ENCODE measurements at places on chromosomes 4 and X.

DNA sequence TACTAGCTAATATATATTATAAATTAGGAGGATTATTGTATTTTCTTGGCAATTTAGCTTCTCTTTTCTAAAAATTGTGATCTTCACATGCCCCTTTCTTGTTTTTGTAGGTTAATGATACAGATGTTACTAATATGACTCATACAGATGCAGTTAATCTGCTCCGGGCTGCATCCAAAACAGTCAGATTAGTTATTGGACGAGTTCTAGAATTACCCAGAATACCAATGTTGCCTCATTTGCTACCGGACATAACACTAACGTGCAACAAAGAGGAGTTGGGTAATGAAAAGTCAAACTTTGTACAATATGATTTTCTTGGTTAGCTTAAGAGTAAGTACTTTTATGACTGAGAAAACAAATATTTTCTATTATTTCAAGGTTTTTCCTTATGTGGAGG is 74.1 kb downstream of the SLC10A6 start:
- H3K4me1 ChIP-seq = no peaks in the 10 kb centered on the region
- H3K4me3 ChIP-seq = no peak overlapping the region
- H3K36me3 ChIP-seq = no peaks in the 10 kb centered on the region
- H3K27me3 ChIP-seq = peaks cover 5% of the 10 kb centered on the region

- no peak for DNase-seq
- H3K36me3 ChIP-seq = no peaks in the 10 kb centered on the region
- peaks cover 12% of the 10 kb centered on the region for H3K4me1 ChIP-seq
- peaks cover 2% of the 10 kb centered on the region for H3K27me3 ChIP-seq
These were observed 51.7 kb upstream of the C1QTNF7 start for GRCh38 chr4:15376145-15376544.

DNA sequence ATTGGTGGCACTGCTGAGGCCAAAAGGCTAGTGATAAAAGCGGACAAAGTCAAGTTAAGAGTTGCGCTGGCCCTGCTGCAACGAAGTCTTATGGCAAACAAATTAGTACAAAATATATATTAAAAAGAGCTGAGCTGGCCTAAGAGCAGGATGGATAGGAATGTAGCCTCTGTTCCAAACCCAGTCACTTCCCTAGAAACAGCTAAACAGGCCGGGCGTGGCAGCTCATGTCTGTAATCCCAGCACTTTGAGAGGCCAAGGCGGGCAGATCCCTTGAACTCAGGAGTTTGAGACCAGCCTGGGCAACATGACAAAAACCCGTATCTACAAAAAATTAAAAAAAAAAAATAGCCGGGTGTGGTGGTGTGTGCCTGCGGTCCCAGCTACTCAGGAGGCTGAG is 32.4 kb upstream of the UGDH start:
- DNase-seq = no peak
- no peak overlapping the region for H3K27ac ChIP-seq
- H3K27me3 ChIP-seq = peaks cover 2% of the 10 kb centered on the region

- H3K36me3 ChIP-seq = no peaks in the 10 kb centered on the region
- no peak overlapping the region for H3K4me3 ChIP-seq
- H3K27ac ChIP-seq = no peak overlapping the region
- DNase-seq = no peak
- no peaks in the 10 kb centered on the region for H3K27me3 ChIP-seq
- no peaks in the 10 kb centered on the region for H3K4me1 ChIP-seq
These were observed 164.2 kb upstream of the ACTRT1 start for GRCh38 chrX:128216364-128216763.

GRCh38 chr4:75678473-75678872 is 5.3 kb upstream of the G3BP2 start:
- H3K4me1 ChIP-seq = peaks cover 24% of the 10 kb centered on the region
- H3K4me3 ChIP-seq = no peak overlapping the region
- H3K27me3 ChIP-seq = no peaks in the 10 kb centered on the region
- DNase-seq = no peak
- no peaks in the 10 kb centered on the region for H3K36me3 ChIP-seq
- H3K27ac ChIP-seq = no peak overlapping the region

GRCh38 chr4:146033149-146033548 is 94.5 kb upstream of the ZNF827 start:
- peaks cover 6% of the 10 kb centered on the region for H3K27me3 ChIP-seq
- H3K27ac ChIP-seq = no peak overlapping the region
- no peak for DNase-seq
- H3K4me3 ChIP-seq = no peak overlapping the region
- H3K36me3 ChIP-seq = no peaks in the 10 kb centered on the region

DNA sequence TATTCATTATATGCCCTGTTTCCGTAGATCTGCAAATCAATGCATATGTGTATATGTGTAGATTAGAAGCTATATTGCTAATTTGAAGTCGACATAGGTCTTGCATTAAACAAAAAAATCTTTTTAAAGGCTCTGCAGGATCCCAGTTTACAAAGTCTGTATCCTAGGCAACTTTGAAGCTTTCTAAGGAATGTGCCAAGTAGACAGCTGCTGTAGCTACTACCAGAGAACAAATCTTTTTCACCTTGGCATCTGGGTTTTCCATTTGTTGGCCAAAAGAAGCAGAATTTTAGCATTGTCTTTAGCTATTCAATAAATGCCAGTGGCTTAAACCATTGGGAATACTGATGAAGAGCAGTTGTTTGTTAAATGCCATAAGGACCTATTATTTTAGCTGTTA is 88.0 kb downstream of the NAA11 start:
- H3K4me1 ChIP-seq = no peaks in the 10 kb centered on the region
- DNase-seq = no peak
- H3K4me3 ChIP-seq = no peak overlapping the region
- no peaks in the 10 kb centered on the region for H3K36me3 ChIP-seq
- peaks cover 4% of the 10 kb centered on the region for H3K27me3 ChIP-seq

- no peak overlapping the region for H3K4me3 ChIP-seq
- no peak overlapping the region for H3K27ac ChIP-seq
- H3K4me1 ChIP-seq = peaks cover 26% of the 10 kb centered on the region
- DNase-seq = no peak
- H3K36me3 ChIP-seq = peaks cover 35% of the 10 kb centered on the region
- no peaks in the 10 kb centered on the region for H3K27me3 ChIP-seq
These were observed 160.3 kb downstream of the CFAP299 start for GRCh38 chr4:80495865-80496264.

GRCh38 chr4:79958466-79959264 is 114.4 kb downstream of the ANTXR2 start:
- DNase-seq = no peak
- H3K4me1 ChIP-seq = no peaks in the 10 kb centered on the region
- no peak overlapping the region for H3K4me3 ChIP-seq

DNA sequence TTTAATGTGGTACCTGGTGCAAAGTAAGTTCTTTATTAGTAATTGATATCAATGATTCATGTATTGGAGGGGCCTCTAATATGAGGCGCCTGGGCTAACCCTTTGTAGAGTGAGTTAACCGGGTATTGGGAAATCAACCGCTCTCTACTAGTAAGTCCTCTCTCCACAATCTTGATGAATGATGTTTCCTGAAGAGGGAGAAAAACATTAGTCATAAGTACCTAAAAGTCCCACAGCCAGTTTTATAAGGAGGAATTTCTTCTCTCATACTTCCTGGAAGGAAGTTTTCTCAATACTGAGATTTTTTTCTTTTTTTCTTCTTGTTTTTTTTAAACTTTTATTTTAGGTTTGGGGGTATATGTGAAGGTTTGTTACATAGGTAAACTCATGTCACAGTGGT is 62.3 kb downstream of the AGTR2 start:
- no peak overlapping the region for H3K4me3 ChIP-seq
- H3K4me1 ChIP-seq = no peaks in the 10 kb centered on the region
- no peaks in the 10 kb centered on the region for H3K27me3 ChIP-seq
- H3K27ac ChIP-seq = no peak overlapping the region
- DNase-seq = no peak

DNA sequence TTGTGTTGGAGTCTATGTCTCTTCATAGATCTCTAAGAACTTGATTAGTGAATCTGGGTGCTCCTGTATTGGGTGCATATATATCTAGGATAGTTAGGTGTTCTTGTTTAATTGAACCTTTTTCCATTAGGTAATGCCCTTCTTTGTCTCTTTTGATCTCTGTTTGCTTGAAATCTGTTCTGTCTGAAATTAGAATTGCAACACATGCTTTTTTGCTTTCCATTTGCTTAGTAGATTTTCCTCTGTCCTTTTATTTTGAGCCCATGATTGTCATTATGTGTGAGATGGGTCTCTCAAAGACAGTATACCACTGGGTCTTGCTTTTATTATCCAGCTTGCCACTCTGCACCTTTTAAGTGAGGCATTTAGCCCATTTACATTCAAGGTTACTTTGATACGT is 79.1 kb upstream of the APOOL start:
- no peaks in the 10 kb centered on the region for H3K36me3 ChIP-seq
- H3K4me1 ChIP-seq = no peaks in the 10 kb centered on the region
- no peak overlapping the region for H3K4me3 ChIP-seq

DNA sequence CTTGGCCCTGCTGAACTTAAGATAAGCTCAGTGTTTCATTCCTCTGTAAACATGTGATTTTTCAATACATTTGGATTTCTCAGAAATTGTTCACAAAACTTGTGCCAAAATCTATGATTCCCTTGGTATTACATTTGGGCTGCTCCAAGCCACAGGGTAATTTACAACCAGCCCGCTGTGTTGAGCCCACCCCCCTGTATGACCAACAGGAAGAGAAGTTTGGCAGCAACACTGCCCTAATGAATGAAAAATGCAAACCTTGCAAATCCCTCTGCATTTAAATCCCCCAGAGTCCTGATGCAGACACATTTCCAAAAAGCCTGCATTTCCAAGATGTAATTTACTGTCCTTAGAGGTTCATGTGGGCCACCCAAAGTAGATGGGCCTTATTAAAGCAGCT is 34.1 kb upstream of the GAB1 start:
- H3K27ac ChIP-seq = no peak overlapping the region
- H3K36me3 ChIP-seq = no peaks in the 10 kb centered on the region
- DNase-seq = no peak
- no peaks in the 10 kb centered on the region for H3K27me3 ChIP-seq
- H3K4me3 ChIP-seq = no peak overlapping the region

DNA sequence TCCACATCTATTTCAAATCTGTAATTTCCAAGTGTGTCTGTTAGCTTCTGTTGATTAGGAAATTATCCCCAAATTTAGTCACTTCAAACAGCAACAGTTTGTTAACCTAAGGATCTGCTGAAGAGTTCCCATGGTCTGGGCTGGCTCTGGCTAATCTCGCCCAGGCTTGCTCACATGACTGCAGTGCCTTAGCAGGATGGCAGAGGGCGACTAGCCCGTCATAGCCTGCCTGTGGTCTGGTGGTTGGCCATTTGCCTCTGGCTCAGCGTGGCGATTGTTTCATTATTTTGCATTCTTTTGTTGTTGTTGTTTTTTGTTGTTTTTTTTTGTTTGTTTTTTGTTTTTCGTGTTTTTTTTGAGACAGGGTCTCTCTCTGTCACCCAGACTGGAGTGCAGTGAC is 264.0 kb downstream of the TRIML1 start:
- H3K27ac ChIP-seq = no peak overlapping the region
- no peaks in the 10 kb centered on the region for H3K4me1 ChIP-seq
- H3K27me3 ChIP-seq = no peaks in the 10 kb centered on the region
- H3K4me3 ChIP-seq = no peak overlapping the region

DNA sequence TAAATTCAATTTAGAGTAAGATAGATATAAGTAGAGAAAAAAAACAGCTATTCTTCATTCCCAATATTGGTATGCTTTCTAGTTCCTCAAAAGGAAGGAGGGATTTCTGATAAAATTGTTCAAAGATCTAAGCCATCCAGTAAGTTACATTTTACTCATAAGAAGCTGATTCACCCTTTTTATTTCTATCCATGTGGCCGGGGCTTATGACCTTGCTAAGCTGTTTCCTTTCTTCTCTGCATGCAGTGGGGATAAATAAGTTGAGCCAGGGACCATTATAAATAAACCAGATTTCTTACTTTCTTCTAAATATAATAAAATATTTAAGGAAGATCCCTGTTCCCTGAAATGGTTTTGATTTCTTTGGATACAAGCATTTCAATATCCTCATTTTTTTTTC is 502.3 kb downstream of the PDHA2 start:
- no peak overlapping the region for H3K27ac ChIP-seq
- no peak overlapping the region for H3K4me3 ChIP-seq
- no peaks in the 10 kb centered on the region for H3K27me3 ChIP-seq
- H3K36me3 ChIP-seq = no peaks in the 10 kb centered on the region

DNA sequence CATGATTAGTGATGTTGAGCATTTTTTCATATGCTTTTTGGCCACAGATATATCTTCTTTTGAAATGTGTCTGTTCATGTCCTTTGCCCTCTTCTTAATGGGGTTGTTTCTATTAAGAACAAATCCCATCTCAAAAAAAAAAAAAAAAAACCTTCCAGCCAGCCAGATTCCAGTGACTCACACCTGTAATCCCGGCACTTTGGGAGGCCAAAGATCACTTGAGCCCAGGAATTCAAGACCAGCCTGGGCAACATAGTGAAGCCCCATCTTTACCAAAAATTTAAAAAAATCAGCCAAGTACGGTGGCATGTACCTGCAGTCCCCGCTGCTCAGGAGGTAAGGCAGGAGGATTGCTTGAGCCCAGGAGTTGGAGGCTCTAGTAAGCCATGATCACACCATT is 5.1 kb downstream of the RAB33B start:
- no peak for DNase-seq
- no peaks in the 10 kb centered on the region for H3K27me3 ChIP-seq
- peaks cover 48% of the 10 kb centered on the region for H3K4me1 ChIP-seq
- H3K4me3 ChIP-seq = no peak overlapping the region

GRCh38 chrX:43679778-43680177 is 23.7 kb downstream of the MAOA start:
- H3K4me1 ChIP-seq = no peaks in the 10 kb centered on the region
- no peaks in the 10 kb centered on the region for H3K36me3 ChIP-seq
- no peak for DNase-seq
- H3K4me3 ChIP-seq = no peak overlapping the region

- no peak overlapping the region for H3K4me3 ChIP-seq
- no peaks in the 10 kb centered on the region for H3K4me1 ChIP-seq
- H3K27me3 ChIP-seq = peaks cover 2% of the 10 kb centered on the region
These were observed 30.3 kb downstream of the SLC10A6 start for GRCh38 chr4:86818841-86819240.

DNA sequence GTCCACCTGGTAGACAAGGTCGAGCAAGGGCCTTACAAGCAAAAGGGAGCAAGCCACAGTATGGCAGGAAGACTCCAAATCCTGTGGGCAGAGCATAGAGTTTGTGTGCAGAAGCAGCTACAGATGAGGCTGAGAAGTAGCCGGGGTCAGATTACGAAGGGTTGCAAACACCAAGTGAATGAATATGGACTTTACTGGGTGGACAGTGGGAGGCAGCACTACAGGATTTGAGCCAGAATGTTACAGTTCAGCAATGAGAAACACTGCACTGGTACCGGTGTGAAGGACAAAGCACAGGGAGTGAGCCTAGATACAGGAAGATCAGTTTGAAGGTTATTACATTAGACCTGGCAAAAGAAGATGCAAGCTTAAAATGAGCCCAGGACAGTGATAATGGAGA is 46.1 kb upstream of the HOPX start:
- no peak overlapping the region for H3K27ac ChIP-seq
- DNase-seq = no peak
- no peak overlapping the region for H3K4me3 ChIP-seq

DNA sequence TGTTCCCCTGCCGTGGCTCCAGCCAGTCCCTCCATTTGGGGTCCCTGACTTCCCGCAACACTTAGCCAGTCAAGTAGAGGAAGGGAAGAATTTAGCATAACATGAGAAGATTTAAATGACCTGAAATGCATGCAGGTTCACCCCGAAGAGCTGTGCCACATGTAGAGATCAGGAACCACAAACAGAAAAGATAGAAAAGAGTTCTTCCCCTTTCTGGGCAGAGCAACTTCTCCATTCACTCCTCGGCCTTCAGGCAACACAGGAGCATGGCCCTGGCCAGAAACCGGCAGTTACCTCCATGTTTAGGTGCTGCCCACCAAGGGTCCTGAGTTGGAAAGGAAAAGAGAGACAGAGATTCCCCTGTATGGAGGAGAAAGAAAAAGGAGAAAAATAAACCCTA is 5.2 kb downstream of the NLRP2B start:
- H3K27ac ChIP-seq = no peak overlapping the region
- DNase-seq = no peak
- no peaks in the 10 kb centered on the region for H3K36me3 ChIP-seq
- H3K27me3 ChIP-seq = no peaks in the 10 kb centered on the region

All from activated naive CD8-positive, alpha-beta T cell treated with anti-CD3 and anti-CD28 coated beads, Interleukin-2, amount 10 ng/mL, durations not matched to agents 7 days and 5 days (primary cell).